Stimulated activated CD4-positive, alpha-beta T cell treated with anti-CD3 and anti-CD28 coated beads, Interleukin-1b, Interleukin-23, amount 100 ng/mL, for 24 hours (primary cell): ENCODE measurements at places on chromosomes 11 and 22.

GRCh38 chr11:32462011-32462690, 26.8 kb upstream of the WT1 start:
- DNase-seq = no peak

DNA sequence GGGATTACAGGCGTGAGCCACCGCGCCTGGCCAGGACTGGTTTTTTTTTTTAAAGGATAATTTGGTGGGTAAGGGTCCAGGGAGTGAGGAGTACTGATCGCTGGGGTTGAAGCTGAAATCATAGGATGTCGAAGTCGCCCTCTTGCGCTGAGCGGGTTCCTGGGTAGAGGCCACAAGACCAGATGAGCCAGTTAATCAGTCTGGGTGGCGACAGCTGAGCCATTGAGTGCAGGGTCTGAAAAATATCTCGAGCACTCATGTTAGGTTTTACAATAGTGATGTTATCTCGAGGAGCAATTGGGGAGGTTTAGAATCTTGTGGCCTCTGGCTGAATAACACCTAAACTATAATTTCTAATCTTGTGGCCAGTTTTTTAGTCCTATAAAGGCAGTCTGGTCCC, 7.8 kb downstream of the APOL5 start:
- DNase-seq = no peak

DNA sequence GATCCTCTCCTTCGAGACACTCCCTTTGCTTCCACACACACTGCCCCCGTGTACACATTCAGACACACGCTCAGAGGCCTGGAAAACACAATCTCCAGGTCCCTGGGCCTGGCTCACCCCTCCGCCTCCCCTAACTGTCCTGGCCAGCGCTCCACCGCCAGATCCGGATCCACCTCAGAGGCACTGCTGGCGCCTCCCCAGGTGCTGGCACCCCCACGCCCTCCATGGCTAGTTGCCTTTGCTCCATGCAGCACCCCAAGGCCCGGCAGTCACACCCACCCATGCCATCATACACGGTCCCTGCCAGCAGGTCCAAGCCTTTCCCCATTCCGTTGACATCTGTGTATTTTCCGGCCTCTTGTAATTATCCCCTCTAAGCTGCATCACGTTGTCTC, 11.1 kb downstream of the SPTBN2 start:
- DNase-seq = no peak

GRCh38 chr11:10524471-10524870, 16.5 kb downstream of the RNF141 start:
- no peak for DNase-seq

DNA sequence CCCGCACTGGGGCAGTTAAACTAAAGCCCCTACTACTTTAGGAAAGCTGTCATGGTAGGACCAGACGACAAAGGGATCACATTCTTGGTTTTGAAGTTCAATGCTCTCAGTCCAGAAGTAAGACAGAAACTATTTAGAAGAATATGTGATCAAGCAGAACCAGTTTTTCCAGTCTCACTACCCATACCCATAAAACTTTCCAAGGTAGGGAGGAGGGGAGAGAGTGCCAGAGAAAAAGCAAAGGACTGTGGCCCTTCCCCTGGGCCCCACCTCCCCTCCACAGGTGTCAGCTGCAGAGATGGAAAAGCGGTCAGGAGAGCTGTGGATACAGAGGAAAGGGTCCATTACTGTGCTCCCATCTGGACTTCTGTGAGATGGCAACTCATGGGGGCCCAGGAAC, 587.1 kb downstream of the SOX6 start:
- no peak for DNase-seq

DNA sequence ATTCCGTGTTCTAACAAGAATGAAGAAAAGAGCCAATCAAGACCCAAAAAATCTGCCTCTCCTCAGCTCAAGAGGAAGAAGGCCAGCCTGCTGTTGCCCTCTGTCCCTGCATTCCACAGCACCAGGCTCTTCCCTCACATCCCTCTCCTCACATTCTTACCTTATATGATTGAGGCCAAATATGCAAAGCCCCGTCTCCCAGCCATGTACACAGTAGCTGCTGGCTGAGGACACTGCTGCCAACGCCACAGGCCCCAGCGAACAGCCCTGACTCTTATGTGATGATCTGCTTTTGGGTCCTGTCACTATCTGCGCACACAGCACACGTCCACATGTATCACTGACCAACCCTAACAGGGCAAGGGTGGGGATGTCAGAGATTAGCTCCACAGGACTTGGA, 60.2 kb downstream of the MICAL3 start:
- no peak for DNase-seq

GRCh38 chr11:5671831-5672230, 13.0 kb downstream of the TRIM5 start:
- no peak for DNase-seq

DNA sequence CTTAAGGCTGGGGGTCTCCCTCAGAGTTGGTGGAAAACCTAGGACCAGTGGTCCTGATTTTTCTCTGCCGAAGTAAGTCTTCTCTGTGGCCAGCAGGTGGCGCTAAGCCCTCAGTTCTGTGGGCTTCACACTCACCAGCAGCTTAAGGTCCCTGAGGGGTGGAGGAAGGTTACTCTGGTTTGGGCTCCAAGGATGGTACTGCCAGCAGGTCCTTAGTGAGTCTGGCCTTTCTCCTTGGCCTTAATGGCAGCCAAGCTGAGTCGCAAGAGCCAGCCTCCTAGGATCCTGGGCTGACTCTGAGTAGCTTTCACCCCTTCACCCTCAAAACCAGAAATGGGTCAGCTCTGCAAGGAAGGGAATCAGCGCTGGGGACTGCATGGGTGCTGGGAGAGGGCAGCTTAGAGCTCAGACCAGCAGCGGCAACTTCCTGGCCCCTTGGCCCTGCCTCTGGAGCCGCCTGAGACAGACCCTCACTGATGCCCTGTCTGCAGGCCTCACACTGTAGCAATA, 4.4 kb downstream of the KCNJ11 start:
- peak; percentile 59 for DNase-seq

DNA sequence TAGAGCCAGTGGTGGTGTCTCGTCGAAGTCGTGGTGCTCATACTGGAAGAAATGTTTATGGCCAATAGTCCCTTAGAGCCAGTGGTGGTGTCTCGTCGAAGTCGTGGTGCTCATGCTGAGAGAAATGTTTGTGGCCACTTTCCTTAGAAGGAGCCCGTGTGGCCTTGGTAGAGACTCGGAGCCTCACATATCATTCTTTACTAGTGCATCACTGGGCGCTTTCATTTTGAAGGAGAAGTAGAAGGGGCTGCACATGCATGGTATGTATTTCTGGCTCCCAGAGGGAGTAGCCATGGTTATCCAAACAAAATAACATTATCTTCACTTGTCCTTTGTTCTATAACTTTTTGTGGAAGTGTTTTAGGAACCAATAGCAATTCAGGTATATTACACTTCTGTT, 69.5 kb downstream of the JAM3 start:
- no peak for DNase-seq

DNA sequence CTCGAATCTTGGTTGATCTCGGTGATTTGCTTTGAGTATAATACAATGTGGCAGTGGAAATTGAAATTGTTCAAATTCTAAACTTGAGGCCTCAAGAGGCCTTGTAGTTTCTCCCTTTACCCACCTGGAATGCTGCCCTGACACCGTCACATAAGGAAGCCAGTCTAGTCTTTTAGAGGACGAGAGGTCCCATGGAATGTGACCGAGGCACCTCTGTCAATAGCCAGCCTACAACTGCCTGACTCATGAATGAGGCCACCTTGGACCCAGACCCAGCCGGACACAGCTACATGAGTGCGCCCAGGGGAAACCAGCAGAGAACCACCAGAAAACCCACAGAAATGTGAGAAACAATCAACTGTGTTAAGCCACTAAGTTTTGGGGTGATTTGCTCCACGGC, 52.5 kb downstream of the RPL27A start:
- DNase-seq = no peak

DNA sequence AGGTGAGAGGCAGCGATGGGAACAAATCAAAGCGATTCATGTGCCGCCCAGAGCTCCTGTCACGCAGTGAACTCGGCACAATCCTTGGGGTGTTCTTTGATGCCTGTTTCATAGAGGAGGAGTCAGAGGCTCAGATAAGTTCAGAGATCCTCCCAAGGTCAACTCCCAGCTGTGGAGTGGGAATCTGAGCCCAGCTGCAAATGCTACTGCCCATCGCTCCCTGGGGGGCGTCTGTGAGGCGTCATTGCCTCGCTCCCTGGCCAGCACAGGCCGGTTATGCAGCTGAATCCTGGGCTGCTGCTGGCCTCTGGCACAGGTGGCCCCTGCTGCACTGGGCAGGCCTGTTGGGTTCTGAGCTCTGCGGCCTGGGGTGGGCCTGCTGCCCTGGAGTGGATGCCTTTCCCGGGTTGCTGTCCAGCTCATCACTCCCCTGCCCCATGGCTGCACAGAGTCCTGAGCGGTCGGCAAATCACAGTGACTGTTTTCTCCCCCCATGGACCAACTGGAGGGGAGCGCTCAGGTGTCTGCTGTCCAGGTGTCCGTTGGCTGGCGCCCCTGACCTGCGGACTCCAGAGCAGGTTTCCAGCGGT, 36.3 kb upstream of the SHISAL1 start:
- DNase-seq = no peak

DNA sequence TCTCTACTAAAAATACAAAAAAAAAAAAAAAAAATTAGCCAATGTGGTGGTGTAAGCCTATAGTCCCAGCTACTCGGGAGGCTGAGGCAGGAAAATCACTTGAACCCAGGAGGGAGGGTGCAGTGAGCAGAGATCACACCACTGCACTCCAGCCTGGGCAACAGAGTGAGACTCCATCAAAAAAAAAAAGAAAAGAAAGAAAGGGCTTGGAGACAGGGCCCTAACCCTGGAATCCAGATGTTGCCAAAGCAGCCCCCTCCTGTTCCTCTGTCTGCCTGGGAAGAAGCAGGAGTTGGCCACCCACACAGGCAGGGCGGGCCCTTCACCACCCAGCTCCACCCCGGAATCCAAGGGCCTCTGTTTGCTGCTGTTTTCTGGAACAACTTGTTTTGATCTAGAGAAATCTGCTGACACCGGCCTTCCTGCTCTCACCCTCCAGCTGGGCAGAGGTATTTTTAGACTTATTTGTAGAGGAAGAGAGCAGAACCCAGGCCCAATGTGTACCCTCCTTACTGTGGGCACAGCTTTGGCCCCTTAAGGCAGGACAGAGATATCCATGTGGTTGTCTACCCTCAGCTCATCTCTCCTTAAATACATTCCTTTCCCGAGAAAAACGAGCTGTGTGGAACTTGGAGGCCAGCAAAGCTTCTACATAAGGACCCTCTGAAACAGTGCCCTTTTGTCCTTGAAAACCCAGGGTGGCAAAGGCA, 2.7 kb upstream of the NEAT1 start:
- no peak for DNase-seq

DNA sequence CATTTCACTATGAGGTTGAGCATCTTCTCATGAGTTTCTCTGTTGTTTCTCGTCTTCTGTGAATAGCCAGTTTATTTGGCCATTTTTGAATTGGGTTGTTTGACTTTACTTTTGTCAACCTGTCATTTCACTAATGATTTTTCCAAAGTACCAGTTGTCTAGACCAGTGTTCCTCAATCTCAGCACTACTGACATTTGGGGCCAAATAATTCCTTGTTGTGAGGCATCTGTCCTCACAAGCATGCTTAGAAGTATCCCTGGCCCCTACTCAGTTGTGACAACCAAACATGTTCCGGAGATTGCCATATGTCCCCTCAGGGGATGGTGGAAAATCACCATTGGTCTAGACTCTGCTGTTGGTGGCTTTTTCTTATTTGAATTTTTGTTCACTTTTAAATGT, 87.7 kb upstream of the GNAZ start:
- DNase-seq = no peak

DNA sequence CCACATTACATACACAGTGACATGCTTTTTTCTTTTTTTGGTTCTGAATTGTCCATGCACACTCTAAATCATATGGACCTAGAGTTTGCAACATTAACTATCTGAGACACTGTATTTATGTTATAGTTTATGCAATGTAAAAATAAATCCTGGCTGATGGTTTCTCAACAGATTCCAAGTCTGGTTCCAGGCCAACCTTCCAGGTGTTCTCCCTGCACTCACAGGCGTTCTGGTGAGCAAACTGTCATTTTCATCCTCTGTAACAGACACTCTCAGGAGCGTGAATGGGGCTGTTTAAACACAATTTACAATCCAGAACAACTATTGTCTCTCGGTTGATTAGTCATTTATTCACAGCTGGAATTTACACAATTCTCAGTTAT, 36.5 kb upstream of the ANKK1 start:
- DNase-seq = no peak

DNA sequence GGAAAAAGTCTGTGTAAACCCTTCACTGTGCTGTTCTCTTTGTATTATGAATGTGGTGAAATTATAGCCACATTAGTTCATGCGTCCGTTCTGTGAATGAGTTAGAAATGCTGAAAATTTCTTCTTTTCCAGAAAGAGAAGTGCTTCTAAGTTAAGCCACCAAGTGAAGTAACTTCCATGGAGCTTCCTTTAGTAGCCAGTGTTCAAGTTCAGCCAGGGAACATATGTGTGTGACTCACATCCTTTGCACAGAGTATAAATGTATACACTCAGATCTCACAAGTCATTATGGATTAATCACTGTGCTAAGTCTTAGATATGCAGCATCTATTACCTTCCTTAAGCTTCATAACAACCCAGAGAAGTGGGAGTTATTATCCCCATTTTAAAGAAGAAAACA, 3.1 kb upstream of the MMP8 start:
- no peak for DNase-seq

DNA sequence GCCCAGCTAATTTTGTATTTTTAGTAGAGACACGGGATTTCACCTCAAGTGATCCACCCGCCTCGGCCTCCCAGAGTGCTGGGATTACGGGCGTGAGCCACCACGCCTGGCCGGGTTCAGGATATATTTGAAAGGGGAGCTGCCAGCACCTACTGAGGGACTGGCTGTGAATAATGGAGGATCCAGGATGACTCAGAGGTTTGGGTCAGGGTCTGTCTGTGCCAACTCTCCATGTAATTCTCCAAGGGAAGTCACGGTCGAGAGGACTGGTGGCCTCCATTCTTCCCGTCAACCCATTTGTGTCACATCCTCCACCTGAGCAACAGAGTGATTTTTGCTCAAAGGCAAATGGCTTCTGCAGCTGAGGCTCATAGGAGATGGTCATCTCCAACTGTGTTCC, 3.6 kb upstream of the ARRB1 start:
- DNase-seq = no peak

- DNase-seq = no peak
Measured at GRCh38 chr22:25380122-25380747, 160.8 kb downstream of the CRYBB2 start.

DNA sequence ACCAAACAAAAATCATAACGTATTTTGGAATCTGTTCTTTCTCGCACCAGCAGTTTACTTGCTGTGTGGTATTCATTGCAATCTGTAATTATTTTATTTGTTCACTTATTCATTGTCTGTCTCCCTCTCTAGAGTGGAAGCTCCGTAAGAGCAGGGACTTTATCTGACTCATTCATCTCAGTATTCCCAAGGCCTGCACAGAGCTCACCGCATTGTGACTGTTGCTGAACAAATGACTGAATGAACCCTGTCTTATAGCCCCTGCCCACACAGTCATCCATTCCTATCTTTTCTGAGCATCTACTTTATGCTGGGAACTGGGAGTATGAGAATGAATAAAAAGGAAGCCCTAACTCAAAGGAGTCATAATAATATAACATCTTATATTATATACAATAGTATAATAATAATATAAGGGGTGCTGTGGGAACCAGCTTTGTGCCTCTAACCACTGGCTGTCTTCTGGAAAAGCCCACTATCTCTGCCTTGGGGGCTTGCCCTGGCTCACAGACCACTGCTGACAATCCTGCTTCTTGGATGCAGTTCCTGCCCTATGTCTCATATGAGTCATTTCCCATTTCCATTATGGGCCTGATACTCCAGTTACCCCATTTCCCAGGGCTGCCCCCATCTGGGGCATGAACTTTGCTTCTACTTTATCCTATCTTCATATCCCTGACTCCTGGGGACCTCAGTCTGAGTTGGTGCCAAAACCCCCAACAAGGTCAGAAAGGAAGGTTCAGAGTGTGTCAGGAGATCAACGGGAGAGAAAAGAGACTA, 11.0 kb downstream of the XRRA1 start:
- no peak for DNase-seq
